A549 (cell line): ENCODE measurements at places on chromosomes 6 and 20. TPM values are rescaled to one million over a fixed set of nuclear protein-coding genes. Genes with fewer than 3 reads are reported as not detected.
A peak's percentile ranks its signal among the peaks of the same experiment; 100 is the strongest.

DNA sequence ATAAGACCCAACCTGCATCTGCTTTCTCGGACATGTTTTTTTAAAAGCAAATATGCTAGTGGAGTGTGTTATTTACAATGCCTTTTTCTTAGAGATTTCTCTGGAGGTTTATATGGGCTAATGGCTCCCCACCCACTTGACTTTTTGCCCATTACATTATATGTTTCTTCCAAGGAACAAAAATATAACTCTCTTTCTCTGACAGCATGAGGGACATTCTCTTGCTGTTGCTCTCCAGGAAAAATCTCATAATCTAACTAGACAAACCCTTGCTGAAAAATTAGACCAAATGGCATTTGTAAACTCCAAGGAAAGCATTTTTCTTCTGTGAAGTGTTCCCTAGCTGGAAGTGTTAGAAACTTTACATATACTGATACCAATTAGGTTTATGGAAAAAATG, 213.7 kb downstream of the PRL start:
- DNase-seq: no peak

DNA sequence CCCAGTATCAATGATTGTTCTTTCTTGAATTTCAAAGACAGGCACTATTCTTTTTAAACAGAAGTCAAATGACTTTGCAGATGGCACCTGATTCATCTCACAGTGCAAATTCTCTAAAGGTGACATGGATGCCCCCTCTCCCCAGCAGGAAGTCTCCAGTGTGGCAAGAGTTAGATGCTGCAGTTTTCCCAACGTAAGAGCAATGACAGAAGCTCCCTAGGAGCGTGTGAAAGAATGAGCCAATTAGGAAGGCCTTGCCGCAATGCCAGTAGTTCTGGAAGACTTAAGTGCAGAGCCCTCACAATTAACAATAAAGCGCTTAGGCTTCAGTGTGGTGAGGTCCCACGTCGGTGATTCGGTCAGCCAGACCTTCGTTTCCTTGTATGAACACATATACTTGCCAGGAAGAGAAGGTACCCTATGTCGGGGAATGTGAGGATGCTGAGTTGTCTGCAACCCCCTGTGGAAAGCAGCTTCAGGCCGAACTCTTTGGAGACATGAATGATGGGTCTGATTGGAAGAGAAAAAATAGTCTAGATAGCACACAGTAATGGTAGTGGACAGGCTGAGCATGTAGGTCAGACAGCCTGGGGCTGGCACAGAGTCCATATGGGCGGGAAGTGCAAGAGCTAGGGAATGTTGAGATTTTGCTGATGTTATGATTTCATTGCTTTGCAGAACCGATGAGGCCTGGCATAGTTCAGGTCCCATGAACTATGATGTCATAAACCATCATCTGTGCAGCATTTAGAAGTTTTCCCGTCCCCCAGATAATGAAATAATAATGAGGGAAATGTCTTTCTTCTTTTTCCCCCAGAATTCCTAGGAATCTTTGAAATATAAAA, 132.6 kb downstream of the PHACTR1 start:
- no peak for DNase-seq

DNA sequence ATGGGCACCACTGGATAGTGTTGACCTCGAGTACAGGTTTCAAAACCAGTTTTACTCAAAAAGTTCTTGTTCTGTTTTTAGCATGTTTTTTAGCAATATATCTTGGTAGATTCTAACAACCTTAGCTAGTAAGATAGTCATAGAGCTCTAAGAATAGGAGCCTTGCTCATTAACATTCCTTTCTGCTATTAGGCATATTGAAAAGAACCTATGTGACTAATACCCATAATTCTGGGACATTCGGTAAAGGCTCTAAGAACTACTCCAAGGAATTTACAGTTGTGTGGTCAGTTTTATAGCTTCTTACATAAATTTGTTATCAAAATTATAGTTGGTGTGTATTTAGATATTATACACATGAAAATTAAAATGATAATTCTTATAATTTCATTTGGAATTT, 11.6 kb downstream of the SLC9A8 start:
- no peak for DNase-seq

GRCh38 chr20:3407040-3407770, at the start of gene DNAAF9:
Gene DNAAF9, minus strand, starts transcription at chr20:3407669. Its CDS starts 112 bp downstream, at chr20:3407557.
- DNase-seq: peak; percentile 66

DNA sequence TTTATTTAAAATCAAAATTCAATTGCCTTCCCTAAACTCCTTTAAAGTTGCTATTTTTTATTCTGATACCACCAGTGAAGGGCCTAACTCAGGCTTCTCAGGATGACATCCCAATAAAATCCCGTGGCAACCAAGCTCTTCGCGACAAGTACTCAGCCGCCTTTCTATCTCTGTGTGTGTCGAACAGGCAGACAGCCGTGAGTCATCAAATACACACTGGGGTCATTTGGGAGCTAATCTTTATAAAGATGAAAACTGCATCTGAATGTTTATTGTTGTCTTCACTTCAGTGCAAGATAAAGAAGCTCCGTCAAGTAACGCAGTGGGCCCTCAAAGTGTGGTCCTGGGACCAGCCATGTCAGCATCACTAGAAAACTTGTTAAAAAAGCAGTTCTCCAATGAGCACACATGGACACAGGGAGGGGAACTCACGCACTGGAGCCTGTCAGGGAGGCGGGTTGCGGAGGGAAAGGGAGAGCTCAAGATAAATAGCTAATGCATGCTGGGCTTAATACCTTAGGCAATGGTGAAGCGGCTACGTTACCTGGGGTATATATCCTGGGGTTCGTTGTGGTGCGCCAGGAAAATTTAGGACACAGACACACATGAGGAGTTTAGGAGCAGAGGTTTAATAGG, 119.3 kb downstream of the RNF144B start:
- no peak for DNase-seq

DNA sequence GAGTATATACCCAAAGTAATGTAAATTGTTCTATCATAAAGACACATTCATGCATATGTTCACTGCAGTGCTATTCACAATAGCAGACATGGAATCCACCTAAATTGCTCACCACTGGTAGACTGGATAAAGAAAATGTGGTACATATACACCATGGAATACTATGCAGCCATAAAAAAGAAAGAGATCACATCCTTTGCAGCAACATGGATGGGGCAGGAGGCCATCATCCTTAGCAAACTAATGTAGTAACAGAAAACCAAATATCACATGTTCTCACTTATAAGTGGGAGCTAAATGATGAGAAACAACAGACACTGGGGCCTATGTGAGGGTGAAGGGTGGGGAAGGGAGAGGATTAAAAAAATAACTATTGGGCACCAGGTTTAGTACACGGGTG, 11.5 kb upstream of the TMEM200A start:
- no peak for DNase-seq

GRCh38 chr6:839201-839600, 146.3 kb upstream of the EXOC2 start:
- DNase-seq: no peak

DNA sequence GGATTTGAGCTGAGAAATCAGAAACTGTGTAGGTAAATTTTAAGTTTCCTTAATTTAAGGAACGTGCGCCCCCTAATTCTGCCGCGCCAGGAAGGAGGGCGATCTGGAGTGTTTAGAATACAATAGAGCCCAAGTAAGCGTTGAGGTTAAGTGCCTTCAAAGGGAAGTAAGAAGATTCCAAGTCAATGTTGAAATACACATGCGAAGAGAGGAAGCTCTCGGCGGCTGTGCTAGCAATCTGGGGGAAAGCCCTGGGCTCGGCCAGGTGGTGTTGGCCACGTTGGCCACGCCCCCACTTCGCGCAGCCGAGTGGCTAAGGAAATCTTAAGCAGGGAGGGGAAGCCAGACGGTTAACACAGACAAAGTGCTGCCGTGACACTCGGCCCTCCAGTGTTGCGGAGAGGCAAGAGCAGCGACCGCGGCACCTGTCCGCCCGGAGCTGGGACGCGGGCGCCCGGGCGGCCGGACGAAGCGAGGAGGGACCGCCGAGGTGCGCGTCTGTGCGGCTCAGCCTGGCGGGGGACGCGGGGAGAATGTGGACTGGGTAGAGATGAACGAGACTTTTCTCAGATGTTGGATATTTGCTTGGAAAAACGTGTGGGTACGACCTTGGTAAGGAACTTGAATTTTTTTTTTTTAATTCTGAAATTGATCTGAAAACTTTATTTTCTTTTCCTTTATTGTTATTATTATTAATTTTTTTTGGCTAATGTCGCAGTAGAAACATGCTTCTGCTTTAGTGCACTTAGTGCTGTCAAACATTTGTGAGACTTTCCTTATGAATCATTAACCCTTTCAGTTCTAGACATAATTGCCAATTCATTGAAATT, at the start of gene PRDM1:
Gene PRDM1, plus strand, starts transcription at position 353 of the 830 bp plus-strand sequence. Its CDS starts 218 bp downstream, at position 571.
- peak; percentile 76 for DNase-seq

- peak; percentile 29 for DNase-seq
Measured at GRCh38 chr6:111605100-111605751, 452 bp downstream of the TRAF3IP2 start.

DNA sequence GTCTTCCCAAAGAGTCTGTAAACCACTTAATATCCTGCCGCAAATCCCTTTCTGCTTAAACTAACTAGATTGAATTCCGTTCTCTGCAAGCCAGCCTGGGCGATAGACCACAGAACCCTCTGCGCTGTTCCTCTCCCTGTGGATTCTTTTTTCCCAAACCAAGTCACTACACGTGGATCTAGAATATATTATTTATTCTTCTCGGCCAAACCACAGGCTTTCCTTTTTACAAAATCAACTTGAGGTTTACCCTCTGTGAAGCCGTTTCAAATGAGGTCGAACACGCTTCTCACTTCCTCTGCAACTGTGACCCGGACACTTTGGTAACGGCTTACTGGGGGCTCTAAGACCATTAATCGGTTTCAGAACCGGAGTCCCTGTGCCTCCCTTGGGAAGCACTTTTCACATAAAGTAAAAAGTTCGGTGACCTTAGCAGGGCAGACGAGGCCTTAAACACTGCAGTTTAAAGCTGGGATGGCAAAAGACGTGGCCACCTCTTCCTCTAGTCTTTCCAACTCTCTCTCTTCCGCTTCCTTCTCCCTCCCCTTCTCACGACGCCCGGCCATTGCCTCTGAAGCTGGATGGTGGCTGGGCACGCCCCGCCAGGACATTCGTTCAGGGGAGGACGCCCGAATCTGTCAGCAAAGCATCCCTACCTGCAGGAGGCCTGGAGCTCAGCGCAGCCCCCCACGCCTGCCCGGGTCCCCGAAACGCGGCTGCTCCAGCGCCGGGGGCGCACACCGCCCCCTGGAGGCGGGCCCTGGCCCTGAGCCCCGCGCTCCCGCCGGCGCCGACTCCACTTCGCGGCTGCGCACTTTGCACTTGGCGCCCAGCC, 55.0 kb upstream of the FOXC1 start:
- DNase-seq: peak; percentile 70

DNA sequence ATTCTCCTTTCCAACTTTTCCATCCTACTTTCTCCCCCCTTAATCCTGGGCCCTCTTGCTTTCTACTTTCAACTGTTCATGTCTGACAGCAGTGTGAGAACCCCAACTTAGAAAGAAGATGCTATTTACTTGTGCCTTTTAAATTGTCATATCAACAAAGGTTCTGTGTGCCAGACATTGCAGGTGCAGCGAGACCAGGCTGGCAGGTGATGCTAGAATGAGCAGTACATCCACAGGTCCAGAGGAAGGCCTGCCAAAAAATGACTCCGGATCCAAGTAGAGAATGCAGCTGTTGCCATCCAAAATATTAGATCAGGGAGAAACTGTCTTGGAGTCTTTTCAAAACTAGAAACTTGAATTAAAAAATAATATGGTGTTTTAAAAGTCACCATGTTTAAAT, 510.5 kb downstream of the LMBRD1 start:
- DNase-seq: no peak

CNR1 gene
- 0.72 to 0.79 TPM (median 0.79 TPM) in 3 replicates for polyA plus RNA-seq

NHLRC1 gene
- polyA plus RNA-seq: 2.7 to 3.1 TPM (median 3.1 TPM) in 3 replicates

SAMD10 gene
- polyA plus RNA-seq: not detected in 3 replicates

GPR63 gene
- 0.48 to 0.52 TPM (median 0.49 TPM) in 3 replicates for polyA plus RNA-seq

SLC16A10 gene
- 0.07 to 0.44 TPM (median 0.27 TPM) in 3 replicates for polyA plus RNA-seq

LTB gene
- 0.14 to 0.57 TPM (median 0.33 TPM) in 3 replicates for polyA plus RNA-seq

BNIP5 gene
- polyA plus RNA-seq: not detected in 3 replicates

FAM217A gene
- not detected in 3 replicates for polyA plus RNA-seq
